ENCODE measurements at places on chromosomes 1 and 21. TPM values are rescaled to one million over a fixed set of nuclear protein-coding genes. Genes with fewer than 3 reads are reported as not detected.

DNA sequence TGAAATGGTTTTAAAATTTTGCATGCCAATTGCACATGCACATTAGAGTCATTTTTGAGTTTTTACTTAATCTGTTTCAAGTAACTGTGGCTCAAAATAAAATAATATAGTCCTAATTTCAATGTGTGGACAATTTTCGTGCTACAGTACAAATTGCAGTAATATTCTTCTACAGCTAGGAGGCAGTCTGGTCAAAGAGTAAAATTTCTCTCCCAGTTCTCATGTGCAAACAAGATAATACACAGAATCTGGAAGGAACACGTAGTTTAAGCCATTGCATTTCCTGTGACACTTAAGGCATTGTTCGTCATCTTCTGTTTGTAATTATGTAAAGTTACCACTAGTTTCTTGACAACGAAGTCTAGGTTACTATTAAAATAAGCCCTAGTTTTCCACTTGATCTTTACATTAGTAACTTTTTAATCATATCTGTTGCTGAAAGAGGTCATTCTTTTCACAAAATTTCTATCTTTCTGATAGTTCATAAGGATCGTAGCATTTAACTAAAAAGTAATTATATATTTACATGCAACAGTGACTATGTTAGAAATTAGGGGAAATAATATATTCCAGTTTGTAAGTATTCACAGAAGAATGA lies 28.9 kb downstream of the ODR4 start:
- H3K4me1 ChIP-seq: no peaks in the 10 kb centered on the region
- no peak overlapping the region for H3K27ac ChIP-seq
- peak; percentile 42 for DNase-seq
- no peak overlapping the region for H3K4me3 ChIP-seq
- H3K36me3 ChIP-seq: peaks cover 11% of the 10 kb centered on the region

DNA sequence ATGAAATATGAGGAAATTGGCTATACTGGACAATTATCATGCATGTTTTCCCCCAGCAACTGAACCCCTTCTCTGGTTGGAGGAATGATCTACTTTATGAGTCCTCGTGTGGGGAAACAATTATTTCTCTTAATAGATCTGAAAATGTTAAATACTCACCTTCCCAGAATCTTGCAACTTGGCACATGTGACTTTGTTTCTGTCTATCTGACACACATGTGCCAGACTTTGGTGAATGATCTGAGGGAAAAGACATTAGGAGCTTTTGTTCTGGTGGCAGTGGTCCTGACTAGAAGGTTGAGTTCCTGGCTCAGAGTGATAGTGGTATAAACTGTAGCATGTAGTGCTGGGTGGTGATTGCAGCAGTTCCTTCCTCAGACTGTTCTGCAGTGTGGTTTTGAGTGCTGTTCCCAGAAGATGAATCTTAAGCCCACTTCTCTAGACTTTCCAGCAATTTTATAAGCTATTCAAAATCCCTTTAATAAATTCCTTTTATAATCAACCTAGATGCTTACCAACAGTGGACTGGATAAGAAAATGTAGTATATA lies 59.3 kb upstream of the B3GALNT2 start:
- no peaks in the 10 kb centered on the region for H3K4me1 ChIP-seq
- no peak overlapping the region for H3K27ac ChIP-seq
- 0 out of 2 replicates have a peak, but pooled peaks cover 6% of the 10 kb centered on the region for H3K36me3 ChIP-seq
- no peaks in the 10 kb centered on the region for H3K27me3 ChIP-seq
- no peak for DNase-seq

- peak; percentile 19 for DNase-seq
- H3K4me1 ChIP-seq: peaks cover 4% of the 10 kb centered on the region
- no peak overlapping the region for H3K27ac ChIP-seq
- H3K4me3 ChIP-seq: no peak overlapping the region
- H3K36me3 ChIP-seq: no peaks in the 10 kb centered on the region
Measured at GRCh38 chr1:45846931-45847330, 43.5 kb downstream of the MAST2 start.

GRCh38 chr1:76140227-76140626 lies 65.7 kb downstream of the ST6GALNAC3 start:
- no peak overlapping the region for H3K27ac ChIP-seq
- H3K4me1 ChIP-seq: peaks cover 23% of the 10 kb centered on the region
- no peaks in the 10 kb centered on the region for H3K36me3 ChIP-seq
- DNase-seq: peak; percentile 53
- H3K27me3 ChIP-seq: no peaks in the 10 kb centered on the region

The SLFNL1 gene
- total RNA-seq: 0.14 TPM

The ATAD3C gene
- 0.45 TPM for total RNA-seq

GRCh38 chr1:147752511-147752910 lies 7.9 kb downstream of the GJA5 start:
- no peak overlapping the region for H3K27ac ChIP-seq
- no peaks in the 10 kb centered on the region for H3K4me1 ChIP-seq
- no peak for DNase-seq
- no peak overlapping the region for H3K4me3 ChIP-seq
- H3K36me3 ChIP-seq: no peaks in the 10 kb centered on the region
- no peaks in the 10 kb centered on the region for H3K27me3 ChIP-seq

- peaks cover 28% of the 10 kb centered on the region for H3K4me1 ChIP-seq
- H3K36me3 ChIP-seq: no peaks in the 10 kb centered on the region
- H3K27me3 ChIP-seq: no peaks in the 10 kb centered on the region
- no peak for DNase-seq
Measured at GRCh38 chr21:41752231-41752681, 14.6 kb downstream of the RIPK4 start.

Data from GM23338 (cell line).